GM10248 (cell line): ENCODE measurements at places on chromosomes 11 and 22.
A peak's percentile ranks its signal among the peaks of the same experiment; 100 is the strongest.

DNA sequence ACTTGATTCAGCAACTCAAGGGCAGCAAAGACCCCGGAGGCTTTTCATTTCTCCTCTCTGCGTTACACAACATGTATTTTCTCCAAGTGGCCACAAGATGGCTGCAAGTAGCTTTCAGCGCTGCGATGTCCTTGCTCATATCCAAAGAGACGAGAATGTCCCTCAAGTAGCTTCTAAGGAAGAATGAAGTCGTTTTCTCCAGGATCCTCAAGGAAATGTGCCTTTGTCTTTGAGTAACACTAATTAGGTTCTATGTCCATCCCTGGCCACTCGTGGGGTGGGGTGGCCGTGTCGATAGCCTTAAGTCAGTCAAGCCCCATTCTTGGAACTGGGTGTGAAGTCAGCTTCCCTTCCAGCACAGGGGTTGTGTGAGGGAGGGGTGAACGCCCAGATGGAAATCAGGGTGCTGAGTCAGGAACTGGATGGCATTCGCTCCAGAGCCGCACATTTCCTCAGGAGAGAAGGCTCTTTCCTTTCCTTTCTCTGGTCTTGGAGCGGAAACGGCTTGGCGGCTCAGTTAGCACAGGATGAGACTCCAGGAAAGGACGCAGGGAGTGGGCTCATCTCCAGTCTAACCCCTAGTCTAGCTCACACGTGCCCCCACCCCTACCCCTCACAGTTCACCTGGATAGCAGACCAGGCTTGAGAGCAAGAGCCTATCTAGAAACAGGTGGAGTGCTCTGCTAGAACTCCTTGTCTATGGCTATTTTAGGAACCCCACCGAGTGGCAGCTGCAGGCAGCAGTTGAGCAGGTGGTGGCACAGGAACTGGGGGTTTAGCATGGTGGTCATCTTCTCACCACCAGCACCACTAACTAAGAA lies 44.3 kb downstream of the NNMT start:
- no peak for DNase-seq

DNA sequence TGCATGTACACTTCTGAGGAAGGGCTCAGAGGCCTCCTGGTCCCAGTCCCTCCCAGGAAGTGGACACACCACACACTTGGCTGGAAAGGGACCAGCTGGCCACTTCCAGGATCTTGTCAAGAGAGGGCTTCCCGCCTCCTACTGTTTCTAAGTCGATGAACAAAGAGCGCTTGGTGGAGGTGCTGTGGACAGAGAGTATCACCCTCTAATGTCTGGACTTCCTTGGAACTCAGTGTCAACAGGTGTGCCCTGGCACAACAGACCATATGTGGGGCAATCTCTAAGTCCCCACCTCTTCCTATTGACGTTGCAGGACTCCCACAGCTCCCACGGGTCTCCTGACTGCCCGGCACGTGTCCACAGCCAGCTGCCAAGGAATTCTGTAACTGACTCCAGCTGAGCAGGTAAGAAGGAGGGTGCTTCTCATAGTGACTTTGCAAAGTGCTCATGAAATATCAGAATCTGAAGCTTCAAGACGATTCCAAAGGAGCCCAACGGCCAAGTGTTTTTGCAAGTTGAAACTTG lies 16.1 kb downstream of the POU2AF1 start:
- DNase-seq: no peak

DNA sequence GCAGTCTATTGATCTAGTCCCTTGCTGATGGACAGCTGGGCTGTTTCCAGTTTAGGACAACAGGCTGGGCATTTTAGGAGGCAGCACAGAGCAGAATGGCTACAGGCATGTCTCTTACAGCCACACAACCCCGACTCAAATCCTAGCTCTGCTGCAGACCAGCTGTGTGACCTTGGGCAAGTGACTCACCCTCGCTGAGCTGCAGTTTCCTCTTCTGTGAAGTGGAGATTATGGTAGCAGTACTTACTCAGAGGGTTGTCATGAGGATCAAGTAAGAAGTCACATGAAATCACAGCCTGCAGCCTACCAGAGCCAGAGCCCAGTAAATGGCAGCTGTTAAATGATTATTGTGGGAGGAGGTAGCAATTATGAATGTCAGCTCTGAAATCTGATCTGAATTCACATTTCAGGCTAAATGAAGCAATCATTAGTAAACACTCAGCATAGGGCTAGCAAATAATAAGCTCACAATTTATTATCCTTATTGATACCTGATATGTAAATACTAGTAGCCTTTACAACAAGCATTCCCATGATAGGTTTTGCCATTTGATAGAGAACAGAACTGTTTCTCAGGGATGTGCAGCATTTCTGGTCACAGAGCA lies 58.9 kb downstream of the MYEOV start:
- no peak for DNase-seq

DNA sequence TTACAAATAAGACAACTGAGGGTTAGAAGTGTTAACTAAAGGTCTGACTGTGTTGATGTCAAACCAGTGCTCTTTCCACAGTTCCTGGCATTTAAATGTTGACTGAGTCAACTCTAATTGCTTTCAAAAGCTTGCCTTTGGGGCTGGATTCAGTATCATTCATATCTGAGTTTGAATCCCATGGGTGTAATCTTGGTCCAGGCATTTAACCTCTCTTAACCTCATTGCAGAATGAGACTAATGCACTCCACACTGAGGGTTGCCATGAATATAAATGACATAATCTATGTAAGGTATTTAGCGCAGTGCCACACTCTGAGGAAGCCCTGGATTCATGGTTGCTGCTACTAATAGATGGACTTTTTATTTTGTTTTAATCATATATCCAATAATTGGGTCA lies 274.3 kb downstream of the DDX10 start:
- DNase-seq: no peak

- DNase-seq: no peak
These were observed 39.7 kb downstream of the APLP2 start for GRCh38 chr11:130109386-130109785.

DNA sequence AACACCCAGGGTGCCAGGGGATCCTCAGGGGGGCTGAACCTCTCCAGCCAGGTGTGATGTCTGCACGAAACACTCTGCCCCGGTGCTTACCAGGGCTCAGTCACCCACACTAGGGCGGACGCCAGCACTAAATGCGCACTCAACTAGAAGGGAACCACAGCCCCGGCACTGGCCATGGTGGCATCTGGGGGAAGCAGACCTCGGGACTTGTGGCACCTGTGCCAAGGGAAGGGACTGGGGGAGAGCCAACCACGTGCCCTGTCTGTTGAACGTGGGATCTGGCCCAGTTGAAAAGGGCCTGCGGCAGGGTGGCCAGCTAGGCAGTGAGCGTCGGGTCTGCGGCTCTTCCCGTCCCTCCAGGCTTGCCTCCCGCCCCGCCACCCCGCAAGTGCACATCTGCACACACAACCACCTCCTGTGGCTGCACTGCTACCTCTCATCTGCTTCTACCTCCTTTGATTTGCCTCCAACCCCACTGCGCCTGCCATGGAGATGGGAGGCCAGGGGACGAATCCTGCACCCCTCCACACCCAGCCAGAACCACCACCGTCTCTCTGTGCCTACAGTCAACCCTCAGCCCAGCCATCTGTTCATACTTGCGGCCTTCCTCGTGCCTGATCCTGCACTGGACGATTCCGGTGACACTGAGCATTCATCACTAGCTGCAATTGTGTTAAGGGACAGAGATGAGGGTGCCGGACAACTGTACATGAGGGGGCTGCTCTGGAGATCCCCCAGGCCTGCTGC lies 15.0 kb upstream of the MOB2 start:
- no peak for DNase-seq

- DNase-seq: no peak
These were observed 358.0 kb downstream of the DLG2 start for GRCh38 chr11:85269109-85269508.

DNA sequence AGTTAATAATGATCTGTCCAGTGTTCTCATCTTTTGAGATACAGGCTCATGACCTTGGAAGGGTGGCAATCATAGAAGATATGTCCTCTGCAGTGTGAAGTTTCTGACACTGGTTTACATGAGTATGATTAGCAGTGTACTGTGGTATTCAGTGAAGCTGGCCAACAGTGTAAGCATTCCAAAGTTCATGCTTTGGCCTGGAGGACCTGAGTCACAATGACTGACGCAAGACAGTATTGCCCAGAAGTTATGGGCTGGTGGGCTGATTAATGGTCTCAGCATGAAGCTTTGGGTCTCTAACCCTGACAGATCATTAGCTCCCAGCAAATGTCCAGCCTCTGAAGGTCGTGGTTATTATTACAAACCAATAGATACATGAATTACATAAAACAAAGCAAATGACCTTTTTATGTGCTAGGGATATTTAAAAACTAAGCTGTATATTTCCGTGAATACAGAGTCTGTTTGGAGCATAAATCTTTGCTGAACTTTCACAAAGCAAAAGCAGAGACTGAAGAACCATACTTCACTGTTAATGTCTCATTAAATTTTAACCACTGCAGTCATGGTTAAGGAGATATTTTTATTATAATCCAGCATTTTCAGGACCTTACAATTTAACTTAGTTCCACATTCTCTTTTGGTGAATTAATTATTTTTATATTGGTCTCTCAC lies 28.3 kb upstream of the USP47 start:
- no peak for DNase-seq

DNA sequence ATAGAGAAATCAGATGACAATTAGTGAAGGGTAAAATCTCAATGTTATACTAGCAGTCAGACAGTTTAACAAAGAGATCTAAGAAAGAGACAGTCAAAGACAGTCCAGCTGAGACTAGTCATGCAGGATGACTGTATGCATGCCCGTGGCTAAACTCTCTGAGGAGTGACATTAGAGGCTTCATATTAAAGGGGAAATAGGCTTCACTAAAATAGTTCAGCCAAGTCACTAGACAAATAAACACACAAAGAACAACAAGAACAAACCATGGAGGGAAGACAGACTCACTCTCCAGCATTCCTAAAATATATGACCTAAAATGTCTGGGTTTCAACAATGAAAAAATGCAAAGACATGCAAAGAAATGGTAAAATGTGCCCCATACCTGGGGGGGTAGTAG lies 18.6 kb upstream of the APLNR start:
- no peak for DNase-seq

DNA sequence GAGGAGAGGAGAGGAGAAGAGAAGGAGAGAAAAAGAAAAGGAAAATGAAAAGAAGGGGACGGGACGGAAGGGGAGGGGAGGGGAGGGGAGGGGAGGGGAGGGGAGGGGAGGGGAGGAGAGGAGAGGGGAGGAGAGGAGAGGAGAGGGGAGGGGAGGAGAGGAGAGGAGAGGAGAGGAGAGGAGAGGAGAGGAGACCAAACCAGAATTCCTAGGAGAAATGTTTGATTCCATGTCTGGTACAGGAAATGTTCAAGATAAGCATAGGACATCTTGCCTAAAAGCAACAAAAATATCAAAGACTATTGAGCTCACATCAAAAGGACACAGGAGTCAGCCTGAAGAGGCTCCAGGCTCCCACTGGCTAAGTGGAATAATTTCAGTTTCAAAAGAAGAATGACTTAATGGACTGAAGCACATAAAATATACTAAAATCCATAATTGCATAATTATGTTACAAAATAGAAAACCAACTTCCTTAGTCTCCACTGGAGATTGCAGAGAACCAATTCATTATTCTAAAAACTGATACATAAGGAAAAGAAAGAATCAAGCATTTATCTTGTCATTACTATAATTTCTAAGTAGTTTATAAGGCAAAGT lies 101.1 kb upstream of the APOA1 start:
- DNase-seq: no peak

DNA sequence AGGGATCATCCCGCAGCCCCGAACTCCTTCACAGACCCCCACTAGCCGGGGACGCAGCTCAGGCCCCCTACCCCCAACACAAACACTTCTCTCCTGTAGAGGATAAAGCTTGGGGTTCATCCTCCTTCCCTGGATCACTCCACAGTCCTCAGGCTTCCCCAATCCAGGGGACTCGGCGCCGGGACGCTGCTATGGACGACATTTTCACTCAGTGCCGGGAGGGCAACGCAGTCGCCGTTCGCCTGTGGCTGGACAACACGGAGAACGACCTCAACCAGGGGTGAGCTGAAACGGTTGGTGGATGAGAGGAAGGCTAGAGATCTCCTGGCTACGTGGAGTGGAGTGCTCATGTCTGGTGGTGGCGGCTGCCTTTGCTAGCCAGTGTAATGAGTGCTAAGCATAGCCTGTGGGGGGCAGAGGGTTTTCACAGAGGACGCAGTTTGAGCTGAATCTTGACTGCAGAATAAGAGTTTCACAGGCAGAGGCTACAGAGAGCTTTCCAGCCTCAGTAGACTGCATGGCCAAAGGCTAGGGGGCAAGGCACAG lies 580 bp downstream of the ILK start:
- peak; percentile 71 for DNase-seq

GRCh38 chr11:34749666-34750659 lies 129.1 kb downstream of the EHF start:
- no peak for DNase-seq

- DNase-seq: no peak
These were observed 69.8 kb downstream of the PRR5L start for GRCh38 chr11:36365907-36366306.

DNA sequence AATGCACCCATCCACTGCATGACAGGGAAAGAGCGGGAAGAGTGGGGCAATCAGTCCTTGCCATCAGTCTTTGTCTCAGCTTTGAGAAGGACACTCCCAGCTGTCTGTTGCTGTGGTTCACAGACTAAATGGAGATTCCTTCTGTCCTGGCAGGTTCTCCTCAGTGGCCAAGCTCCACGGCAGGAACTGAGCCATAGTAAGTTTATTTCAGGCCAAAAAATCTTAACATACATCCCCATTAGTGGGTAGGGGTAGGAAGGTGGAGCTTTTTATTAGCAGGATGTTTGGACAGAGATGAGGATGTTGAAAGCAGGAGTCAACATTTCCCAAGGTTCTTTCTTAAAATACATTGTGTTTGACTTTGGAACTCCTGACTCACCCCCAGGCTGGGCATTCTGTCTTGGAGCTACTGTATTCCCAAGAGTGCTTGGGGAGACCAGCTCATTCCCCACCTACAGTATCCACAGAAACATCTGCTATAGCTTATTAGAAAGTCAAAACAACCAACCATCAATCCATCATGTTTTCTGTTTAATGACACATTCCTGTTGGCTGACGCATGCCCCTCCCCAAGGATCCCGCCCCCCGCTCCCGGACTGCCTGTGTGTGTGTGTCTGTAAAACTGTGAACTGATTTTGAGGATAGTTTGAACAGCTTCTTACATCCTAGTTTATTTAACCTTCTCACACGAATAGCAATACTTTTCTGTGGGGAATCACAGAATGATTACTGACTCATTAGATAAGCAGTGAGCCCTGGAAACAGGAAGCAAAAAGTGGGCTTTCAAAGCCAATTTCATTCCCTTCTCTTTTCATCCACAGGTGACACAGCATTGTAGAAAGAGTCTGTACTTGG lies 109.5 kb downstream of the CCDC81 start:
- no peak for DNase-seq
